ENCODE measurements at places on chromosomes 12 and 14.

GRCh38 chr12:98780261-98780660, 135.2 kb downstream of the APAF1 start:
- no peak for DNase-seq

GRCh38 chr12:57473392-57473791, 6.3 kb downstream of the ARHGAP9 start:
- no peak for DNase-seq

GRCh38 chr14:61930101-61930857, 168.1 kb downstream of the SNAPC1 start:
- DNase-seq = no peak

GRCh38 chr14:55537782-55538181, 42.2 kb upstream of the KTN1 start:
- DNase-seq = no peak

DNA sequence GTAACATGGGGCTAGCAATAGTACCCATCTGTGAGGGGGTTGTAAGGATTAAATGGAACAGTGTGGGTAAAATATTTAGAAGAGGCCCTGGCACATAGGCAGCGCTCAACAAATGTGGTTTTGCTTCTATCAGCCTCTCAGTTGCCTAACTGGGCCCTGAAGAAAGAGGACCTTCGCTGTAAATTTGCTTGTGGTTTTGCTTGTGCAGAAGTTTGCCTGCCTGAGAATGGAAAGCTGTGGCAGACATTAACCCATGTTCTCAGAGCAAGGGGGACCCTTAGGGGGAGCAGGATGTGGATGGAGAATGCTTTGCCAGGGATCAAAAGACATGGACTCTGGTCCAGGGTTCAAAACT, 160.1 kb downstream of the BRMS1L start:
- no peak for DNase-seq

GRCh38 chr14:47730296-47730695, 54.9 kb upstream of the MDGA2 start:
- DNase-seq = no peak

DNA sequence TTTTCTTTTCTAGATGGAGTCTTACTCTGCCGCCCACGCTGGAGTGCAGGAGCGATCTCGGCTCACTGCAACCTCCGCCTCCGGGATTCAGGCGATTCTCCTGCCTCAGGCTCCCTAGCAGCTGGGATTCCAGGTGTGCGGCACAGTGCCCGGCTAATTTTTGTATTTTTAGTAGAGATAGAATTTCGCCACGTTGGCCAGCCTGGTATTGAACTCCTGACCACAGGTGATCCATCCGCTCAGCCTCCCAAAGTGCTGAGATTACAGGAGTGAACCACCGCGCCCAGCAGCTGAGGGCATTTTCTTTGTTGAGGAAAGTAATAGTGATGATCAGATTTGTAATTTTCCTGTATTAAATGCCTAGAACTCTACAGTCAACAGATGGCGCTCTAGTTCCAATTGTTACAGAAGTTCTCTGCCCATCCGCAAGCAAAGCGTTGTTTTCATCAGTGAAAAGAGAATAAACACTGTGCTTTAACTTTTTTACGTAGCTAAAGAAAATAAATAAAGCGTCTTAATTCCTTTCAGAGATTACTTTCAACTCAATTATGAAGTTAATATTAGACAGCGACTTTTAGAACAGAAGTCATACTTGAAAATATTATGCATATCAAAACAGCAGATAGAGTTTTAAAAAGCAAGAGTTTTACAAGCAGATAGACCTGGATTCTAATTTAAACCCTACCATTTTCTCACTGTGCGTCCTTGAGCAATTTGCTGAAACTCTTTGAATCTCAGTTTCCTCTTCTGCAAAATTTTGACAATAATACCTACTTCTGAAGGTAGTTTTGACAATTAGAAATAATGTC, 335.1 kb downstream of the DUSP6 start:
- DNase-seq = no peak

DNA sequence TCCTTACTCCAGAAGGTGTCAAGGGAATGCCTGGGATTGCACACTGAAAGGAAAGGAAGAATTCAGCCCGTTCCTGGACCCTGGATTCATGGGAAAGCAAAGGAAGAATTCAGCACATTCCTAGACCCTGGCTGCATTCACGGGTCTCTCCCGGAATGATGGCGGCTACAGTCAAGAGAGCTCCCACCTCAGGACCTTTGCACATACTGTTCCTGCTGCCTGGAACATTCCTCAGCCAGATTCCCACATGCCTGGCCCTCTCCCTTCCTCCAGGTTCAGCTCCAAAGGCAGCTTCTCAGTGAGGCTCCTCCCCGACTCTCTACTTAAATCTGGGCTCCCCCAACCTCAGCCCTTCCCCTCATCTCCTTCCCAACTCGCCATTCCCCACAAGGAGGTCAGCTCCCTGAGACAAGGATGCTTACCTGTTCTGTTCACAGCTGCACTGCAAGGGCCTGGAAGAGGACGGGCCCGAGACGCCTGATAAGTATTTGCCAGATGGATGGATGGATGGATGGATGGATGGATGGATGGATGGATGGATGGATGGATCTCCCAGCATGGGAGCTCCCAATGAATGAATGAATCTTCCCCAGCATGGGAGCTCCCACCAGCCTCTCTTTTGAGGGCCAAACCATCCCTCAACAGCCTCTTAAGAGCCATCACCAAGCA, 77.4 kb downstream of the NCOR2 start:
- DNase-seq = no peak

- no peak for DNase-seq
Measured at GRCh38 chr12:21710958-21711775, 53.5 kb upstream of the LDHB start.

- DNase-seq = no peak
Measured at GRCh38 chr14:95222151-95222631, 64.9 kb upstream of the DICER1 start.

- DNase-seq = no peak
Measured at GRCh38 chr12:96886998-96887677, 19.9 kb upstream of the NEDD1 start.

DNA sequence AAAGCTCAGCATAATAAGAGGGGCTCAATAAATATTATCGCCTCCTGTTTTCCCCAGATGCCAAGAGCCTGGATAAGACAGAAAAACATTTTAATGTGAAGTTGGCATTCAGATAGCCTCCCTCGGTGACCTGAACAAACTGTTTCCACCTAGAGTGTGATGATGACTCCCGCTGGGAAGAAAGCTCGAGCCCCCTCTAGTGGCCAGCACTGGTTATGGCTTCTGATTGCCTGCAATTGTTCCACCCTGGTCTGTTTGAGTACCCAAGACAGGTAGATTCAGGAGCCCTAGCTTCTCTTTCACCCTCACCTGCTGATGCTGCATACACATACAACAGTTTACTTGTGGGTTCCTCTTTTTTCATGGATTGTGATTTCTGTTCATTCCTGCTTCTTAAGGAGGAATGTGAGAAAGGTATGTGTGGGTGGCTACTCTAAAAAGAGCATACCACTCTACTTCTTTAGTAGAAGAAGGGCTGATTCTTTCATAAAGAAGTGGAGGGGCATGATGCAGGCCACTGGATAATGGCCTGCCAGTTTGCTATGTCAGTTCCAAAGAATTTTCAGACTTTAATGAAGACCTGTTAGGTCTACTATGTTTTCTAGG, 6.4 kb downstream of the ERG28 start:
- peak; percentile 70 for DNase-seq

DNA sequence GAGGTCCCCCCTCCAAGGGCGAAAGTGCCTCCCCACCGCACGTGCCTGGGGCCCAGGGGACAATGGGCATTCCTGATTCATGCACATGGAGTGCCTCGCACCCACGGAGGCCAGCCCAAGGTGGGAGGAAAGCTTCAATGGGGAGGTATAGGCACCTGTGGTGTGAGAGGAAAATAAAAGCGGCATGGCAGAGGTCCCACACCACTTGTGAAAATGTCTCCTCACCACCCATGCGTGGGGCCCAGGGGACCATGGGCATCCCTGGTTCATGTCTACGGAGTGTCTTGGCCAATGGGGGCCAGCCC, 384.7 kb downstream of the ALG10 start:
- no peak for DNase-seq

DNA sequence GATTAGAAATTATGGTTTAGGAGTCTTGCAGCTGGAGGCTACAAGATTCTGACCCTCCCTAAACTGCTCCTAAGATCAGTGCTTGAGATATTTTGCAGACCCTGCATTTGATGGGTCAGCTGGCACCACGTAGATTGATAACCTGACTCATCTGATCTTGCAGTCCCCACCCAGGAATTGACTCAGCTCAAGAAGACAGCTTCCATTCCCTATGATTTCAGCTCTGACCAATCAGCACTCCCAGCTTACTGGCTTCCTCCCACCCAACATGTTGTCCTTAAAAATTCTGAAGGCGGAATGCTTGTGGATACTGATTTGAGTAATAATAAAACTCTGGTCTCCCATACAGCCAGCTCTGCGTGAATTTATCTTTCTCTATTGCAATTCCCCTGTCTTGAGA, 23.2 kb upstream of the MTHFD1 start:
- no peak for DNase-seq

- DNase-seq = no peak
Measured at GRCh38 chr14:21048638-21049037, 6.5 kb downstream of the RNASE7 start.

- no peak for DNase-seq
Measured at GRCh38 chr14:31717294-31718085, 156.3 kb downstream of the NUBPL start.

- no peak for DNase-seq
Measured at GRCh38 chr12:76084863-76085519, 506 bp upstream of the NAP1L1 start.

DNA sequence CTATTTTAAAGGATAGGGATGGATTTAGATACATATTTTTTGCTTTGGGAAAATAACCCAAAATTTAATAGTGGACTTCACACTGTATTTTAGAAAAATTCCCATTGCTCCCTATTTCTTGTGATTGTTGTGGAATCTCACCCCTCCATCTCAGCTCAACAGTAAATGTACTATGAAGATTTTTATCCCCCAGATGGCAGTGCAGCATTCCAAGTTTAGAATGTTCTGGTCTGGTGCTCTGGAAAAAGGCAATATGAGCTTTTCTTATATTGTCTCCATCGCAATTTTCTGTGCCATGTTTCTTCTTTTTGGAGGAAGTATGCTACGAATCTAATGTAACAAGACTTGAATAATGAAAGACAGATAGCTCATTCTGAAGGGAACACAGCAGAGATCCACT, 471.7 kb upstream of the SYT1 start:
- DNase-seq = no peak
